Calu3 (cell line): ENCODE measurements at places on chromosomes 7 and 10. TPM values are rescaled to one million over a fixed set of nuclear protein-coding genes. Genes with fewer than 3 reads are reported as not detected.

HSPA14 gene
- 21.3 and 22.9 TPM in 2 replicates for total RNA-seq

DNA sequence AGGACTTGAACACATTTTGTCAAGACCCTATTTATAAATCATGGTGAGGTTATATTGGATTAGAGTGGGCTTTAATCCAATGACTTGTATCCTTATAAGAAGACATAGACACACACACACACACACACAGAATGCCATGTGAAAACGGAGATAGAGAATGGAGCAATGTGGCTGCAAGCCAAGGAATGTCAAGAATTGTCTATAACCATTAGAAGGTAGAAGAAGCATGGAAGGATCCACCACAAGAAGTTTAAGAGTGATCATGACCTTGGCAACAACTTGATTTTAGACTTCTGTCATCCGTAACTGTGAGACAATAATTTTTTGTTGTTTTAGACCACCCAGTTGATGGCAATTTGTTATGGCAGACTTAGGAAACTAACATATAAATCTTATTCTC, 514.2 kb downstream of the TFEC start:
- no peaks in the 10 kb centered on the region for H3K36me3 ChIP-seq
- H3K4me1 ChIP-seq: no peaks in the 10 kb centered on the region
- no peaks in the 10 kb centered on the region for H3K27me3 ChIP-seq
- no peak overlapping the region for H3K27ac ChIP-seq
- no peak for DNase-seq

TLL2 gene
- total RNA-seq: 0.44 and 0.66 TPM in 2 replicates

DNA sequence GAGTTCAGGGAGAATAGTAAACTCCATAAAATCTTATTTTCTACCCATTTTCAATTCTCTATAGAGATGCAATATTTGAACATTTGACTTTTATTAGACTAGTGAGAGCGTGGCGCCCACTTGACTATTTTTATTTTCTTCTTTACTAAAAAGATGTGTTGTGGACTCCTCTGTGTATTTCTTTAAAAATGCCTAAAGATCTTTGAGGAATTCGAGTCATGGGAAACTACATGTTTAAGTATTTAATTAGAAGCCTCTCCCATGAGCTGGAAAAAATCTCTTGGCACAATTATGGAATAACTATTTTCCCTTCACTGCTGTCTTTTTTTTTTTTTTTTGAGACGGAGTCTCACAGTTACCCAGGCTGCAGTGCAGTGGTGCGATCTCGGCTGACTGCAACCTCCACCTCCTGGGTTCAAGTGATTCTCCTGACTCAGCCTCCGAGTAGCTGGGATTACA, 124.2 kb downstream of the ARHGAP12 start:
- H3K27me3 ChIP-seq: no peaks in the 10 kb centered on the region
- H3K4me3 ChIP-seq: no peak overlapping the region
- no peak for DNase-seq
- H3K36me3 ChIP-seq: peaks cover 37% of the 10 kb centered on the region
- H3K27ac ChIP-seq: no peak overlapping the region

GRCh38 chr10:61733358-61733940, 70.7 kb downstream of the CABCOCO1 start:
- DNase-seq: peak; percentile 64
- H3K4me1 ChIP-seq: no peaks in the 10 kb centered on the region
- no peak overlapping the region for H3K27ac ChIP-seq
- H3K27me3 ChIP-seq: peaks cover 32% of the 10 kb centered on the region
- H3K4me3 ChIP-seq: no peak overlapping the region
- H3K36me3 ChIP-seq: no peaks in the 10 kb centered on the region

JCAD gene
- 0.54 and 0.66 TPM in 2 replicates for total RNA-seq

C10orf95 gene
- total RNA-seq: 0.57 and 0.59 TPM in 2 replicates

MEOX2 gene
- total RNA-seq: 8.7 and 12.6 TPM in 2 replicates

NEUROG3 gene
- not detected in 2 replicates for total RNA-seq

LAMB4 gene
- total RNA-seq: 0.12 TPM in 1 of 2 replicates, not detected in the other

DNA sequence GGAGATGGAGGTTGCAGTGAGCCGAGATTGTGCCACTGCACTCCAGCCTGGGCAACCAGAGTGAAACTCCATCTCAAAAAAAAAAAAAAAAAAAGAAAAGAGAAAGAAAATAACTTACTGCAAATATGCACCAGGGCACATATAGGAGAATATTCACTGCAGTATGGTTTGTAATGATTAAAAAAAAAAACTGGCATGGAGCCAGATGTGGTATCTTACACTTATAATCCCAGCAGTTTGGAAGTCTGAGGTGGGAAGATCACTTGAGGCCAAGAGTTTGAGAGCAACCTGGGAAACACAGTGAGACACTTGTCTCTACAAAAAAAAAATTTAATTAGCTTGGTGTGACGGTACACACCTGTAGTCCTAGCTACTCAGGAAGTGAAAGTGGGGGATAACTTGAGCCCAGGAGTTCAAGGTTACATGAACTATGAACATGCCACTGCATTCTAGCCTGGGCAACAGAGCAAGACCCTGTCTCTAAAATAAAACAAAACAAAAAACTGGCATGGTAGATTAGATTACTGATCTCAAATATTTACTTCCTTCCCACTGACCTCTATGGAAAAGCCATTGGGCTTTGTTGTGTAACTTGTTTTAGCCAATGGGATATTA, 85.6 kb downstream of the MICU1 start:
- H3K4me3 ChIP-seq: no peak overlapping the region
- no peak overlapping the region for H3K27ac ChIP-seq
- peaks cover 8% of the 10 kb centered on the region for H3K36me3 ChIP-seq

GRCh38 chr7:16739863-16740622, 13.5 kb upstream of the TSPAN13 start:
- no peak for DNase-seq
- H3K4me3 ChIP-seq: no peak overlapping the region
- peaks cover 25% of the 10 kb centered on the region for H3K4me1 ChIP-seq
- no peak overlapping the region for H3K27ac ChIP-seq
- no peaks in the 10 kb centered on the region for H3K36me3 ChIP-seq

- peaks cover 25% of the 10 kb centered on the region for H3K4me1 ChIP-seq
- DNase-seq: peak; percentile 89
- H3K4me3 ChIP-seq: peak overlapping the region; percentile 39
Measured at GRCh38 chr10:12720217-12720981, 281.1 kb downstream of the CCDC3 start.

DNAH11 gene
- total RNA-seq: 1.6 and 1.9 TPM in 2 replicates

OR9A2 gene
- not detected in 2 replicates for total RNA-seq

TRIM50 gene
- total RNA-seq: not detected in 2 replicates

GRCh38 chr10:96512524-96513304, 1.0 kb downstream of the TLL2 start:
- H3K27me3 ChIP-seq: peaks cover 16% of the 10 kb centered on the region
- no peak overlapping the region for H3K27ac ChIP-seq
- H3K4me1 ChIP-seq: no peaks in the 10 kb centered on the region
- DNase-seq: peak; percentile 10
- H3K36me3 ChIP-seq: peaks cover 20% of the 10 kb centered on the region

DNA sequence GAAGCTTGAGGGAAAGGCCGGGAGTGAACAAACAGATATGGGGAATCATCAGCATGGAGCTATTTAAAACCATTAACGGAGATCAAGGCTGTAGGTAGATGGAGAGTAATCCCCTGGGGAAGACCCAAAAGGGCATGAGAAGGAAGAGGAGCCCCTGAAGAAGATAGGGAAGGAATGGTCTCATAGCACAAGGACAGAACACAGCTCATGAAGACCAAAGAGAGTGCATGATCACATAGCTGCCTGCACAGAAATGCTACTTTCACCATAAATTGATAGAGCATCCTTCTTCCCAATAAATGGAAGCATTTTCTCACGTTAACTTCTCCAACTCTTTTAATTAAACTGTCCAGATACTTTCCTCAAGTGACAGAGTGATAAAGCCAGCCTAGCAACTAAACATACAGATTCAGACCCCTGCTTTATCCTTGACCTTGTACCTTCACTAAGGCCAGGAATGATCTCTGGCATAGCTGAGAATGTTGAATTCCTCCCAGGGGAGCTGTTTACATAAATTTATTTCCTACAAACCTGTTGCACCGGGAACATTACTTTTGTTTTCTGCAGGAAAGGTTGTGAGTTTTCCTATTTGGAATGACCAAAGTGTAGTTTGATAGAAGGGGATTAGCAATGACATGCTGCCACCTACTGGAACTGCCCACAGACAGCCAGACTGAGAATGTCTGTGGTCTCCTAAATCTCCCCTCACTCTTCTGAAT, 110.8 kb upstream of the LRGUK start:
- peaks cover 8% of the 10 kb centered on the region for H3K4me1 ChIP-seq
- no peaks in the 10 kb centered on the region for H3K36me3 ChIP-seq
- no peaks in the 10 kb centered on the region for H3K27me3 ChIP-seq
- no peak overlapping the region for H3K4me3 ChIP-seq

GRCh38 chr10:14820010-14820774, 17.6 kb downstream of the CDNF start:
- peak; percentile 15 for DNase-seq
- H3K36me3 ChIP-seq: peaks cover 7% of the 10 kb centered on the region
- H3K4me1 ChIP-seq: peaks cover 26% of the 10 kb centered on the region
- no peak overlapping the region for H3K4me3 ChIP-seq

GRCh38 chr10:43398939-43399319, 10.1 kb downstream of the HNRNPF start:
- no peak for DNase-seq
- H3K4me3 ChIP-seq: peak overlapping the region; percentile 85
- no peaks in the 10 kb centered on the region for H3K27me3 ChIP-seq
- peaks cover 55% of the 10 kb centered on the region for H3K4me1 ChIP-seq
- H3K36me3 ChIP-seq: peaks cover 92% of the 10 kb centered on the region
- no peak overlapping the region for H3K27ac ChIP-seq

DNA sequence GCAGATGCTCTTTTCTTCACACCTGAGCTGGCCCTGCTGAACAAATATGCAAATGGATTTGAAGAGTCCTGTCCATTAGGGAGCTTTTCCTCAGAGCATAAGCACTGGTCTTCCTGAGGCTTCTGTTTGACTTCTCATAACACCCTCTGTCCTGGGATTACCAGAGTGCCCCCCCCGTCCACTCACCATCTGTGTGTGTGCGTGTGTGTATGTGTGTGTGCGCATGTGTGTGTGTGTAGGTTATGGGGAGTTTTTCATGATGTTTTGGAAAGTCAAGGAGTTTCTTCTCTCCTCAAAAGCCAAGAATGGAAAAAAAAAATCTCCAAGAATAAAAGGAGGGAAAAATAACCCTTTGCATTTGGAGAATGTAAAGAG, 57.7 kb upstream of the COMTD1 start:
- H3K4me1 ChIP-seq: no peaks in the 10 kb centered on the region
- no peaks in the 10 kb centered on the region for H3K27me3 ChIP-seq
- H3K4me3 ChIP-seq: no peak overlapping the region
- H3K36me3 ChIP-seq: no peaks in the 10 kb centered on the region

DNA sequence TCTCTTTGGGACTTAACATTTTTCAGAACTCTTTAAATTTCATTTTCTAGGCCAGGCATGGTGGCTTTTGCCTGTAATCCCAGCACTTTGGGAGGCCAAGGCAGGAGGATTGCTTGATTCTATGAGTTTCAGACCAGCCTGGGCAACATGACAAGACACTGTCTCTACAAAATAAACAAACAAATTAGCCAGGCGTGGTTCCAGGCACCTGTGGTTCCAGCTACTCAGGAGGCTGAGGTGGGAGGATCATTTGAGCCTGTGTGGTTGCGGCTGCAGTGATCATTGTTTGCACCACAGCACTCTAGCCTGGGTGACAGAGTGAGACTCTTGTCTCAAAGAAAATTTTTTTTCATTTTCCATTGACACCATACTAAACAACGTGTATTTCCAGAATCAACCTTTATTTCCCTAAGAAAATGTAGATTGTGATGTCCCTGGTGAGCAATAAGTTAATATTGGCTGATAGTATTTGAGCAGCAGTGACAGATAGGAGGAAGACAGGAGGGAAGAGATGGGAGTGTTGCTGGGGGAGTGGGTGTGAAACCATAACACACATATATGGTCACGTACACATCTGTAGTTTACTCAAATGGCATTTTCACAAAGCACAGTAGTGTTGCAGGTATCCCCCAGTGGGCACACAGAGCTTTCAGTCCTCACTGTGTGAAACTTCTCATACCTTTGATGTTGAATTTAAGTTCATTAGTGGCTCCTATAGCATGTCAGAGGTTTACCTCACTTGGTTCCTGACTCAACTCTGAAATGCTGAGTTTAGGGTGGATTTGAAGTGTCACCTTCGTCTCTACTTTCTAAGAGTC, 205.6 kb downstream of the AUTS2 start:
- H3K27ac ChIP-seq: no peak overlapping the region
- H3K27me3 ChIP-seq: no peaks in the 10 kb centered on the region
- no peak overlapping the region for H3K4me3 ChIP-seq
- H3K4me1 ChIP-seq: no peaks in the 10 kb centered on the region
- H3K36me3 ChIP-seq: no peaks in the 10 kb centered on the region

GRCh38 chr7:86477343-86477935, 166.3 kb upstream of the GRM3 start:
- H3K27me3 ChIP-seq: no peaks in the 10 kb centered on the region
- no peak for DNase-seq

- no peaks in the 10 kb centered on the region for H3K4me1 ChIP-seq
- H3K27me3 ChIP-seq: peaks cover 79% of the 10 kb centered on the region
- no peak overlapping the region for H3K27ac ChIP-seq
- no peaks in the 10 kb centered on the region for H3K36me3 ChIP-seq
- no peak overlapping the region for H3K4me3 ChIP-seq
- DNase-seq: no peak
Measured at GRCh38 chr10:23196915-23197314, 4.8 kb downstream of the PTF1A start.

DNA sequence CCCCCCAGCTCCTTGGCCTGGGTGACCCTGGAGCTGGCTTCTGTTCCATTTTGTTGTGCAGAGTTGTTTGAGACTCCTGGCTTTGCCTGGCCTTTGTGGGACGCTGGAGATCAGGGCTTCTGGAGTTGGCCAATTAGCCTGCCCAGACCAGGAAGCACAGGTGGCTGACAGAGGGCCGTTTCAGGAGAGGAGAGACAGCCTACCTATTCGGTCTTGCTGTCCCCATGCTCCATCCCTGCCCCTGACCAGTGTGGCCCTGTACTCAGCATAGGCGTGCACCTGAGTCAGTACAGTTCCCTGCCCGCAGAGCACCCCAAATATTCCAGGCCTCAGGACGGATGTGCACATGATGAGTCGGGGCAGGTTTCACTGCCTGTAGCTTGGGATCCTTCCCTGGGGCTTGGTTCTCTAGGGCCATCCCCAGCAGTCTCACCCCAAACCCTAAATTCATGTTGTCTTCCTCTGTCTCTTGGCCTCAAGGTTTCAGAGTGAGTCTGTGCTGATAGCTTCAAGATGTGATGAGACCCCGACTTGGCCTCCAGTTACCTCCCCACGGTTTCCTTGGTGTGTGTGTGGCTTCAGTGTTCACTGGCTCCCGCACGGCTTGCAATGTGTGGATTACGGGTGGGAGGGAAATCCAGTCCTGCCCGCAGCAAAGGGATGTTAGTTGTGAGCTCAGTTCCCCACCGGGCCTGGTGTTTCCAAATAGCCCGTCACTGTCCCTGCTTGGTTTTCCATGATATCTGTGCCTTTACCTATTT, 44.7 kb downstream of the HTRA1 start:
- no peak overlapping the region for H3K4me3 ChIP-seq
- H3K4me1 ChIP-seq: no peaks in the 10 kb centered on the region
- H3K27ac ChIP-seq: no peak overlapping the region
- no peaks in the 10 kb centered on the region for H3K27me3 ChIP-seq
- H3K36me3 ChIP-seq: no peaks in the 10 kb centered on the region

- no peaks in the 10 kb centered on the region for H3K4me1 ChIP-seq
- peaks cover 23% of the 10 kb centered on the region for H3K27me3 ChIP-seq
- no peak for DNase-seq
- no peak overlapping the region for H3K27ac ChIP-seq
- no peak overlapping the region for H3K4me3 ChIP-seq
- H3K36me3 ChIP-seq: no peaks in the 10 kb centered on the region
Measured at GRCh38 chr10:77016278-77016815, 621.3 kb downstream of the KCNMA1 start.

PTPRN2 gene
- 1.9 and 2.0 TPM in 2 replicates for total RNA-seq

PTF1A gene
- total RNA-seq: not detected in 2 replicates

CEP55 gene
- total RNA-seq: 46.9 and 52.2 TPM in 2 replicates

GRCh38 chr10:34996843-34997242, 93.3 kb downstream of the CUL2 start:
- H3K4me1 ChIP-seq: peaks cover 13% of the 10 kb centered on the region
